Mesenchymal stem cell (in vitro differentiated cells and primary cell): ENCODE measurements at places on chromosomes 3 and 15.

DNA sequence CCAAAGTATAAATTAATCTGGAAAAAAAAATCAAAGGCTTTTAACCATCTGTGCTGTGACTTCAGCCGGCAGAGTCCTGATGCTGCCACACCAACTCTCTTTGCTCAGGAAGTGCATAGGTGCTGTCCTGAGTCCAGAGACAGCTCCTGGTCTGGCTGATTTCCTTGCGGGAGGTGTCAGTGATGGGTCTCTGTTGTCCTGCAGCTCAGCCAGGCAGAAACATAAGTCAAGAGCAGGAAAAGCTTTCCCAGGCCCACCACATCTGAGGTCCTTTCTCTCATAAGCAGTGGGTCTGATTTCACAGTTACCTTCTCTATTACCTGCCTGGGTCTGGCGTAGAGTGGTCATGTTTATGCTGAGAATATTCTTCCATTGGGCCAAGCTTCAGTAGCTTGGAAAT, 19.4 kb downstream of the CHST2 start:
- DNase-seq: no peak
- no peaks in the 10 kb centered on the region for H3K27me3 ChIP-seq
- no peak overlapping the region for H3K27ac ChIP-seq
- H3K4me1 ChIP-seq: peaks cover 7% of the 10 kb centered on the region
- H3K36me3 ChIP-seq: no peaks in the 10 kb centered on the region

- peaks cover 16% of the 10 kb centered on the region for H3K4me1 ChIP-seq
- no peaks in the 10 kb centered on the region for H3K36me3 ChIP-seq
- H3K27me3 ChIP-seq: peaks cover 5% of the 10 kb centered on the region
- no peak overlapping the region for H3K27ac ChIP-seq
- DNase-seq: no peak
- no peak overlapping the region for H3K4me3 ChIP-seq
Measured at GRCh38 chr3:58180099-58180880, 30.5 kb downstream of the DNASE1L3 start.

DNA sequence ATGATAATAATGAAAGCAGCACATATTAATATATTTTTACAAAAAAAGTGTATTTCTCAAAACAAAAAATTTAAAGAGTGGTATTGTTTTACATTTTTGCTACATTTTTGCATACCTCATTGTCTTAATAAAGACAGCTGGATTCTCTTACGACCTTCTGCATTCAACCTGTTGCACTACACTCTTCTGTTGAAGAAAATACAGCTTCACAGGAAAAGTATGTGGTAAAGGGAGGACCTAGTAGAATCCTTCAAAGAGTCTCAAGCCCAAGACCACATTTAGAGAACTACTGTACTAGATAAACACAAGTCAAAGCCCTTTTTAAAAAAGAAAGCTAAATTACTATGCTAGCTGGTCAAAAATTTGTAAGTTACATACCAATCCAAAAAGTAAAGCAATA, 7.9 kb downstream of the ZNF280D start:
- H3K27me3 ChIP-seq: no peaks in the 10 kb centered on the region
- DNase-seq: no peak

DNA sequence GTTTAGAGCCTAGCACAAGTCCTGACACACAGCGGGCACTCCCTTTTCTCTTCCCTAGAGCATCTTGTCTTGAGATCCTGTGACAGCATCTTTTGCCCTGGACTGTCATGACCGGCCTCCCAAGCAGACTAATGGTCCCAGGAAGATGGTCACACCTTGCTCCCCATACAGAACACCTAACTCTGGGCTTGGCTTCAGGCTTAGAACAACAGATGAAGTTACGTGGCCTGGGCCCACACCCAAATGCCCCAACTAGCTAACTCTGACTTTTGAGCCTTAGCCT, 781 bp upstream of the IP6K1 start:
- DNase-seq: no peak
- peaks cover 10% of the 10 kb centered on the region for H3K4me1 ChIP-seq
- peaks cover 17% of the 10 kb centered on the region for H3K36me3 ChIP-seq
- H3K27me3 ChIP-seq: no peaks in the 10 kb centered on the region

DNA sequence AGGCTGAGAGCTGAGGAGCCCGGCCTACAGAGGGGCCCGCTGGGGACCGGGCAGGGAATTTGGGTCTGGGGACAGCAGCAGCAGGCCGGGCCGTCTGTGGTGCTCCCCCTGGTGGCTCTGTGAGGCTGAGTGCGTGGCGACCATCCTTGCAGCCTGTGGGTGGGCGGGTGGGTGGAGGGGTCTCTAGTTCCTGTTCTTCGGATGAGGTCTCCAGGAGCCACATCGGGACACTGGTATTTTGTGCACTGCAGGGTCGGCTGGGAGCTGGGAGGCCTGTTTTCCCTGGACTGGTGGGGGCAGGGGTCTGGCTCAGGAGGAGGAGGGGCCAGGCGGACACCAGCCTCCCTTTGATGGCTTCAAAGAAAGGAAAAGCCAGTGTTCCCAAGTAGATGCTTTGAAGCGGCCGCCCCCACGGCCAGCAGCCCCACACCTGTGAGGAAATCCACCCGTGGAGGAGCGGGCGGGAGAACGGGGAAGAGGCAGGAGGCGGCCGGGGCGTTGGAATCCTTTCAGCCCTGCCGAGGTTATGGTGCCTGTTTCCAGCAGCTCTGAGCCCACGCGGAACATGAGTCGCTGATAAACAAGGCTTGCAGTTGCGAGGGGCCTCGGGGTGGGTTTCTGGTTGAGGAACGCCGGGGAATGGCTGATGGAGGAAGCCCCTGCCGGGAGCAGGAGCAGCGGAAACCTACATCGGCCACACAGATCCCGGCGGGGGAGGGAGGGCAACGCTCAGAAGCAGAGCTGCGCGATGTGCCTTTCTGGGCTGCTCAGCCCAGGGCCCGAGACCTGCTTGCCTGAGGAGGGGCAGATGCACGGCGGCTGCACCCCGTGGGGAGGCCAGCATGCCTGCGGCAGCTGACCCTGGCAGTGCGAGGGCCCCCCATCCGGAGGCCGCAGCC, 154.3 kb downstream of the NSMCE3 start:
- H3K4me1 ChIP-seq: peaks cover 21% of the 10 kb centered on the region
- peak overlapping the region; percentile 33 for H3K27ac ChIP-seq
- peaks cover 4% of the 10 kb centered on the region for H3K27me3 ChIP-seq
- H3K4me3 ChIP-seq: peak overlapping the region; percentile 57

GRCh38 chr15:73570355-73571032, 62.7 kb downstream of the NPTN start:
- H3K36me3 ChIP-seq: peaks cover 96% of the 10 kb centered on the region
- H3K4me1 ChIP-seq: peaks cover 21% of the 10 kb centered on the region
- no peak for DNase-seq
- H3K27me3 ChIP-seq: no peaks in the 10 kb centered on the region
- H3K27ac ChIP-seq: peak overlapping the region; percentile 94

GRCh38 chr3:11581237-11582190, 62.2 kb downstream of the VGLL4 start:
- DNase-seq: no peak
- peaks cover 12% of the 10 kb centered on the region for H3K36me3 ChIP-seq
- H3K27ac ChIP-seq: peak overlapping the region; percentile 82
- peak overlapping the region; percentile 75 for H3K4me3 ChIP-seq

DNA sequence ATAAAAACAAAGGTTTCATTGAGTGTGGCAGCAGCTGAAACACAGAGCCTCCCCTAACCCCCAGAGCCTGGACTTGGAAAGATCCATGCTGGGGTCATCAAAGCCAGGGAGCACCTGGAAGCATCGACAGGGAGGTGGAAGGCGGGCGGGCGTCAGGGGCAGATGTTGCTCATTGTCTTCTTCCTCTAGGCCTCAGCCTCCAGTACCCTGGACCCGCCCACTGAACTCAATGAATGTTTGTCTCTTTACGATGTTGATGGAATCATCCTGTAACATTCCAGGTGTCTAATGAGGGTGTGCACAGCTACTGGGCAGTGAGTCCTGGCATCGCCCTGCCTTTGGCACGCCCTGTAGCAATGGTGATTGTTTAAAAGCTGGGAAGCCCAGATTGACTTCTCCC, 9.8 kb downstream of the GP5 start:
- no peak overlapping the region for H3K27ac ChIP-seq
- H3K4me3 ChIP-seq: no peak overlapping the region
- H3K27me3 ChIP-seq: peaks cover 50% of the 10 kb centered on the region
- no peak for DNase-seq
- H3K36me3 ChIP-seq: no peaks in the 10 kb centered on the region
- H3K4me1 ChIP-seq: no peaks in the 10 kb centered on the region

DNA sequence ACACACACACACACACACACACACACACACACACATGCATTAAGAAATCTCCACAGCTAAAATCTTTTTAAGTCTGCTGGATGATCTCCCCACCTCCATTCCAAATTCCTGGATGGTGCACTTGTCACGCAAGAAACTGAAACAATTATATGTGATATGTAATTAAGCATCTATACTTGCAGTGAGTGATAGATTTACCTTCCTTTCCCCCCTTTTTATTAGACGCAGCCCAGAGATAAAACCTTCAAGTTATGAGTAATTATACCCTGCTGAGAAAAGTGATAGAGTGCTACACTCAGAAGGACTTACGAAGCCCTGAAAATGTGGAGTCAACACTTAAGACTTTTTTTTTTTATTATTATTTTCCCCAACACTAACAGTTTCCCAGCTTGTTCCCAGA, 255.2 kb downstream of the LSAMP start:
- no peaks in the 10 kb centered on the region for H3K4me1 ChIP-seq
- H3K27ac ChIP-seq: no peak overlapping the region
- DNase-seq: no peak
- H3K36me3 ChIP-seq: no peaks in the 10 kb centered on the region

DNA sequence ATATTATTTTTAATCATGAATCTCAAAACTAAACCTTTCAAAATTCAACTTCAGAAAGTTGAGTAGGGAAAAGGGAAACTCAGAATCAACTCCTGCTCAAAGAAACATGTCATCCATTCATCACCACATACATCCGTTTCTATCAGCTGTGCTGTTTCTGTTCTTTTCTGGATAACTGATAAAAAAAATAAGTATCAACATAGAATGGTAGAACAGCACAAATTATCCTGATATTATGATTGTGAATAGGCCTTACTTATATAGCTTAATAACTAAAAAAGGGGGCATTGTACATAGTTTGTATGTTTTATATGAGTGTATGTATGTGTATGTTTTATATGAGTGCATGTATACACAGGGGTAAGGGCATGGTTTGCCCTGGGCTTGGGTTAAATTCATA, 3.1 kb downstream of the TM4SF1 start:
- no peak overlapping the region for H3K27ac ChIP-seq
- no peaks in the 10 kb centered on the region for H3K27me3 ChIP-seq
- peaks cover 13% of the 10 kb centered on the region for H3K36me3 ChIP-seq
- H3K4me1 ChIP-seq: peaks cover 14% of the 10 kb centered on the region
- DNase-seq: no peak

DNA sequence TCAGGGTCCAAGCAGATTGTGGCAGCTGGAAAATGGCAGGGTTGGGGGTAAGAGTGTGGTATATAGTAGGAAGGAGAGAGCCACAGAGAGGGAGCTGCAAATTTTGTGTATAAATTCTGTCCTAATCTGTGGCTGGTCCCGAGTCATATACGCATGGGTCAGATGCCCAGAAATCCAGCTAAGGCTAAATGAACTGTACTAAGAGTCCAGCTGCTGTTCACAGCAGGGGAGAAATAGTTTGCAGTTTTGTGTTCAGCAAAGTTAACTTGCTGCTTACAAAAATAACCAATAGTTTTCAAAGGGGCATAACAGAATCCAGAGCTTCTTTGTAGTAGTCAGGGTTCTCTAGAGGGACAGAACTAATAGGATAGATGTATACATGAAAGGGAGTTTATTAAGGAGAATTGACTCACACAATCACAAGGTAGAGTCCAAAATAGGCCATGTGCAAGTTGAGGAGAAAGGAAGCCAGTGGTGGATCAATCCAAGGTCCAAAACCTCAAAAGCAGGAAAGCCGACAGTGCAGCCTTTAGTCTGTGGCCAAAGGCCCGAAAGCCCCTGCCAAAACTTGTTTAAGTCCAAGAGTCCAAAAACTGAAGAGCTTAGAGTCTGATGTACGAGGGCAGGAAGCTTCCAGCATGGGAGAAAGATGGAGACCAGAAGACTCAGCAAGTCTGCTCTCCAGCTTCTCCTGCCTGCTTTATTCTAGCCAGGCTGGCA, 146.1 kb upstream of the KBTBD8 start:
- H3K4me3 ChIP-seq: no peak overlapping the region
- no peaks in the 10 kb centered on the region for H3K36me3 ChIP-seq
- peaks cover 5% of the 10 kb centered on the region for H3K4me1 ChIP-seq
- H3K27me3 ChIP-seq: peaks cover 6% of the 10 kb centered on the region

DNA sequence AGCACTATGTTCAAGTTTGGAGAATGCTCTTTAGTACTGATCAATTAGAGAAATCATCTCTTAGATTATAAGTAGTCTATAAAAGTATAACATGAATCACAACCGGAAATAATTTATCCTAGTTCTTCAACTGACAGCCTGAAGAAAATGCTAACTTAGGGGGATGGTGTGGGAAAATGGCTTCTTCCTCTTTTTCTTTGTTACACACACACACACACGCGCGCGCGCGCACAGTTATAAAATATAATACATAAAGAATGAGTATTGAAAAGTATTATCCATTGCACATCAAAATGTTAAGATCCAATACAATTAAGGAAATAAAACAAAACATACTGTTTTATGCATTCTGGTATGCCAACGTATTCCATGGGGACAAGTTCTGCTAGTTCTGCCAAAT, 11.2 kb upstream of the GTF2A2 start:
- H3K27ac ChIP-seq: no peak overlapping the region
- no peak overlapping the region for H3K4me3 ChIP-seq
- peaks cover 27% of the 10 kb centered on the region for H3K36me3 ChIP-seq
- no peaks in the 10 kb centered on the region for H3K4me1 ChIP-seq
- no peak for DNase-seq

- DNase-seq: no peak
- H3K36me3 ChIP-seq: no peaks in the 10 kb centered on the region
- H3K4me3 ChIP-seq: no peak overlapping the region
Measured at GRCh38 chr3:105888621-105889579, 20.1 kb upstream of the CBLB start.

- no peak overlapping the region for H3K27ac ChIP-seq
- no peak overlapping the region for H3K4me3 ChIP-seq
- no peaks in the 10 kb centered on the region for H3K27me3 ChIP-seq
- H3K36me3 ChIP-seq: no peaks in the 10 kb centered on the region
Measured at GRCh38 chr3:106114848-106115247, 246.0 kb upstream of the CBLB start.

DNA sequence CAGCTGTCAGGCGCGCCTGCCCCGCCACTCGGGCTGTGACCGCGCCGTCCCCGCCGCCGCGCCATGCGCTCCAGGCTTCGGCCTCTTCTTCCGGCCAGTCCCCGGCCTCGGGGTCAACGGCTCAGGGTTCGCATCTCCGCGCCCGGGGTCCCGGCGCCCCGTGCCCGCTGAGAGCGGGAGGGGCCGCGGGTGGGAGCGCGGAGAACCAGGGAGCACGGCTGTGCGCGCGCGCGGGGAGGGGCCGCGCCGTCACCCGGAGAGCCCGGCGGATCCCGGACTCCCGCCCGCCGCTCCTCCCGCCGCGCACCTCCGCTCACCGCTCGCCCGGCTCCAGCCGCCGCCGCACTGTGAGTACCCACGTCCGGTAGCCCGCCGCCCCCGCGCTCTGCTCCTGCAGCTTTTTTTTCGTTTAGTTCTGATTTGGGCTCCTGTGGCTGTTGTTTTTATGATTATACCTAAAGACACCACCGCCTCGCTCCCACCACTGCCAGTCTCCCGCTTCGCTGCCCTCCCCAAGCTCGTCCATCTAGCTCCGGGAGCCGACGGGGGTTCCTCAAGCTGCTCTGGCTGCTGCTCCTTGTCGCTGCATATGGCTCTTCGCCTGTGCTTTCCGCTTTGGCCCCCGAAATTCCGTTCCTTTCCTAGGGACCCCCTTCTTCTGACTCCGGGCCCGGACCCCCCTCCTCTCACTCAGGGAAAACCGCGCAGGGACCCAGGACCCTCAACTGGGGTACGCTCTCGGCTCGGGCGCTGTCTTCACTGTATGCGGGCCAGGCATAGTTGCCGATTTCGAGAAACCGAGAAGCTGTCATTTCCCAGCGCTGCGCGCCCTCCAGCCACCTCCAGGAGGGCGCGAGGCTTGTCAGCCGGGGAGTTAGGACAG, 1.8 kb upstream of the SKOR1 start:
- H3K36me3 ChIP-seq: no peaks in the 10 kb centered on the region
- peaks cover 29% of the 10 kb centered on the region for H3K4me1 ChIP-seq
- H3K27me3 ChIP-seq: peaks cover 86% of the 10 kb centered on the region
- H3K27ac ChIP-seq: no peak overlapping the region
